Epithelial cell of prostate (primary cell): ENCODE measurements at places on chromosomes 7 and 10.

DNA sequence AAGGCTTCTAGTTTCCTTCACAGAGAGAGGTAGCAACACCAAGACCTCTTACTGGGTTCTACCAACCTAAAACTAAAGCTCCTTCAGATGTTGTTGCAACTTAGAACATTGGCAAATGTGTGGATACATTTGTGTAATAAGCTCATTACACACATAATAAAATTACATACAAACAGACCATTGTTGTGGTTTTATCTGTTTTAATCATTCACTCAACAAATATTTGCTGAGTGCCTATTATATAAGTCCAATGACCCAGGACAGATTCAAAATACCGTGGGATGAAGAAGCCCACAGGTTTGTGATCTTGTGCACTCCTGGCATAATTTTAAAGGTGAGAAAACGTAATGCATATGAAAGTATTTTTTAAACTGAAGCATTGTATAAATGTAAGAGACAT is 160.4 kb upstream of the NPVF start:
- DNase-seq: no peak

DNA sequence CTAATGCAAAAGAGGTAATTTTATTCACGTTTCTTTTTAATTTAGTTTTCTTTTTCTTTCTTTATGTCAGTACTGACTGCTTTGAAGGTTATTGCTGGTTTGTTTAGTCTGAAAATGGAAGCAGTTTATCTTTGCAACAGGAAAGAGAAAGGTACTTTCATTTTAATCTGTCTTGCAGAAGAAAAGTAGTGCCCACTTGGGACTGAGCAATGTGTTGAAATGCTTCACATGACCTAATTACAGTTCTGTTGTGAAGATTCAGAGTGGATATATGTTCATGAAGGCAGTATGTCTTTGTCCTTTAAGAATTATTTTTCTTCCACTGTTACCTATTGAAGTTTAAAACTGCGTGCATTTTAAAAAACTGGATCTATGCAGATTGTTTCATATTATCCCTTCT is 80.1 kb downstream of the ANKIB1 start:
- no peak for DNase-seq

GRCh38 chr7:150790416-150791075 is 9.6 kb downstream of the TMEM176B start:
- DNase-seq: no peak

GRCh38 chr10:86168256-86168655 is 198.3 kb downstream of the GRID1 start:
- no peak for DNase-seq

GRCh38 chr10:75865413-75866299 is 434.2 kb downstream of the LRMDA start:
- DNase-seq: no peak

GRCh38 chr7:142439739-142440138 is 181.9 kb upstream of the PRSS58 start:
- no peak for DNase-seq

DNA sequence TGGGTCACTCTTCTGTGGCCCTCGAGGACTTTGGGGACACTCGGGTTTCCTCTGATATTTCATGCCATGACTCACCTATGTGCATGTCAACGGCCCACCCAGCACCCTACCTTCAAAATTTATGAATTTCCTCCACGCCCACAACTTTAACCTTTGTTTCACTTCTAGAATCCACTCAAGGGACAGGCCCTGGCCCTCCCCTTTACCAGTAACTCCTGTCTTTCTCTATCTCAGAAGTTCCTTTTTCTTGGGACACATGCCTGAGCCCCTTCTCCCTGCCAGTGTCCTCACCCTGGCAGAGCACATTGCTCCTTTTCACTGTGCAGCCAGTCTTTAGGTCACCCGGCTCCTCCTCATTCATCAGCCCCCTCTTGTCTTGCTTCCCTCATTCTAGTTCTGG is 282.5 kb upstream of the KLF6 start:
- DNase-seq: no peak

GRCh38 chr10:110868981-110869380 is 2.7 kb upstream of the PDCD4 start:
- DNase-seq: no peak

- DNase-seq: no peak
Observed at GRCh38 chr10:77711683-77712049, 74.1 kb upstream of the KCNMA1 start.

GRCh38 chr7:17532861-17533404 is 234.5 kb downstream of the AHR start:
- DNase-seq: peak; percentile 98

- DNase-seq: peak; percentile 40
Observed at GRCh38 chr7:94395141-94396036, 694 bp downstream of the COL1A2 start.

DNA sequence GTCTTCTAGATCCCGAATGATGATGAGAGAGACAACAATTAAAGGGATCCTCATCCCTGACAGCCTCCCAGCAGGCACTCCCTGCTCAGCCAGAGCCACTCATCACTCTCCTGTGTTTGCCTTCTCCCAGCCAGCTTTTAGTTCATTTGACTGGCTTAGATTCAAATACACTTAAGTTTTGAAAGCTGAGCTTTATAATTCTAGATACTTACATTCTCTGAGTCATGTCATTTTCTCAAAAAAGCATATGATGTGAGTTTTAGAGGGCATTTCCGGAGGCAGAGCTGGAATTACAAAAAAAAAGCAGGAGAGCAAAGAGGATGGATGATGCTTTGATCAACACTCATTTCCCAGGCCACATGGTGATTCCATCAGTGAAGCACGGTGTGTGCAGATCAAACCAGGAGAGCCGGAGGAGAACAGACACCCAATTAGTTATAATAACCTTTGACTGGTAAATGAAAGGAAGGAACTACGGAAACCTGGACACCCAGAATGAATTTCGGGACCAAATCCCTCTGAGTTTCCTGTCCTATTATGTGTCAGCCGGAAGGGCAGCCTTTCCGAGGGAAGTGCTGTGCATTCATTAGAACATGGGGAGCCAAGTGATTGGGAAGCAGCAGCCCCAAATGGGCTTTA is 81.5 kb upstream of the HPS1 start:
- DNase-seq: no peak

- no peak for DNase-seq
Observed at GRCh38 chr10:81179324-81179723, 641.6 kb downstream of the SH2D4B start.

GRCh38 chr10:77715536-77715935 is 77.9 kb upstream of the KCNMA1 start:
- DNase-seq: no peak

GRCh38 chr10:113808168-113808567 is 45.7 kb downstream of the DCLRE1A start:
- no peak for DNase-seq

GRCh38 chr10:121245754-121246153 is 352.5 kb downstream of the FGFR2 start:
- peak; percentile 36 for DNase-seq

DNA sequence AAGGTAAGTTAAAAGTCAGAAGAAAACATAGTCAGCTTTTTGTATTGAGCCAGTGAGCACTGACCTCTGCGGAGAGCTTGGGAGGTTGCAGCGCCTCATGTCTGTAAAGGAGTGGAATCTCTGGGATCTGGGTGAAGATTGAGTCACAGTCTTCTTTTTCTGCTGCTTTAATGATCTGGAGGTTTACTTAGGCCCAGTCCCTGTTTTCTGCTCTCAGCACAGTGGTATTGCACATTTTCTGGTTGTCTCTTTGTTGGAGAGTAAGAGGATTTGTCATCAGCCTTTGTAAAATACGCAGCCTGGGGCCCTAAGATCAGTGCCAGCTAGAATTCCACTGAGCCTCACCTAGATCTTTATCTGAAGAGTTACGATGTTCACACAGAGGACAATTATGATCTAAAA is 58.3 kb upstream of the GJD4 start:
- DNase-seq: peak; percentile 73

DNA sequence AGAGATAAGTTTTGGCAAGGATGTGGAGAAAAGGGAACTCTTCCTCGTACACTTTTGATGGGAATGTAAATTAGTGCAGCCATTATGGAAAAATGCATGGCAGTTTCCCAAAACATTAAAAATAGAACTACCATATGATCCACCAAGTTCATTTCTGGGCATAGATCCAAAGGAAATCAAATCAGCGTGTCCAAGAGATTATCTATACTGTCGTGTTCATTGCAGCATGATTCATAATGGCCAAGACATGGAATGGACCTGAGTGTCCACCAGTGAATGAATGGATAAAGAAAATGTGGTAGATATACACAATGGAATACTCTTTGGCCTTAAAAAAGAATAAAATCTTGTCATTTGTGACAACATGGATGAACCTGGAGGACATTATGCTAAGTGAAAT is 70.3 kb upstream of the RSU1 start:
- no peak for DNase-seq

GRCh38 chr7:7529328-7529727 is 6.3 kb downstream of the COL28A1 start:
- no peak for DNase-seq

- DNase-seq: no peak
Observed at GRCh38 chr10:90205340-90205739, 503.9 kb downstream of the KIF20B start.

DNA sequence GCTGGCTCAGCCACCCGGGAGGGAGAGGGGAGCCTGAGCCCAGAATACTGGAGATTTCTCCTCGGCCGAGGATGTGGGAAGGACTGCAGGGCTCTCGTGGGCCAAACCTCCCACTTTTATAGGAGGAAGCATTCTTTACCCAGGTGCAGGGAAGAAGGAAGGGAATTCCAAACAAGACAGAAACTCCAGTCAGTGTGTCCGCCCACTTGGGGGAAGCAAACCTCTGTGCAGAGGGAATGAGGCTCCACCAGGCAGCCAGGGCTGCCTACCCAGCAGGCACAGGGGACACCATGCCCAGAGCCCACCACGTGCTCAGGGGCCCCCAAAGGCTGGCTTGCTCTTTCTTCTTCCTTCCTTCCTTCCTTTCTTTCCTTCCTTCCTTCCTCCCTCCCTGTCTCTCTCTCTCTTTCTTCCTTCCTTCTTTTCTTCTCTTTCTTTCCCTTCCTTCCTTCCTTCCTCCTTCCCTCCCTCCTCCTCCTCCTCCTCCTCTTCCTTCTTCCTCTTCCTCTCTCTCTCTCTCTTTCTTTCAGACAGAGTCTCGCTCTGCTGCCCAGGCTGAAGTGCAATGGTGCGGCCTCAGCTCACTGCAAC is 15.4 kb upstream of the FZD9 start:
- no peak for DNase-seq

- no peak for DNase-seq
Observed at GRCh38 chr7:14351167-14351566, 361.7 kb upstream of the ETV1 start.

DNA sequence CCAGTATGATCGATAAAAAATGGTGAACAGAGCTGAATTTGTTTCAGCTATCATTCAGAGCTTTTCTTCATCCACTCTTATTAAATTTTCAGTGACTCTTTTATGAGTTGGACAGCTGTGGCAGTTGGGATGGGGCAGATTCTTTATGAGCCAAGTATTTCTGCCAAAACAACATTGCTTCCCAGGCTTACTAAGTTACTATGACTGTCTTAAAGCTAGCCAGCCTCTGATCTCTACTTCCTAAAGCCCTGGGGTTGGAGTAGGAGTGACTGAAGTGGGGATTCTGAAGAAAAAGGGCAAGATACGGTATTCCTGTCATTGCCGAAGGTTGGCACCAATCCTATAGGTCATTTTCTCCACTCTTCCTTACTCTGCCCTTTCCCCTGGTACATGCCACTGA is 12.7 kb downstream of the RPP30 start:
- DNase-seq: no peak

GRCh38 chr7:66493235-66494205 is 135.2 kb upstream of the KCTD7 start:
- DNase-seq: peak; percentile 73

DNA sequence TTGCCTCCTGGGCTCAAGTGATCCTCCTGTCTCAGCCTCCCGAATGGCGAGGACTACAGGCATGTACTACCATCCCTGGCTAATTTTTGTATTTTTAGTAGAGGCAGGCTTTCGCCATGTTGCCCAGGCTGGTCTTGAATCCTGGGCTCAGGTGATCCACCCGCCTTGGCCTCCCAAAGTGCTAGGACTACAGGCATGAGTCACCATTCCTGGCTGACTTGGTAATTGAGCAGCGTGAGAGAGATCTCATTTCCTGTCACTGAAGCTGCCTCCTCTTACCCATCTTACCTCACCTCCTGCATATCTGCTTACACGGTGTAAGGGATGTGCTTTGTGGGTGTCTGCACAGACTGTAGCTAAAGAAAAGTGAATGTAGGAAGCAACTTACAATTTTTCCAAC is 9.7 kb downstream of the IFIT3 start:
- peak; percentile 60 for DNase-seq

GRCh38 chr7:35370687-35371086 is 116.8 kb upstream of the TBX20 start:
- no peak for DNase-seq

GRCh38 chr7:128197989-128198580 is 43.0 kb upstream of the LEP start:
- no peak for DNase-seq

- no peak for DNase-seq
Observed at GRCh38 chr10:48934672-48935501, 4.8 kb downstream of the LRRC18 start.

- no peak for DNase-seq
Observed at GRCh38 chr7:12890586-12890985, 203.2 kb downstream of the ARL4A start.

DNA sequence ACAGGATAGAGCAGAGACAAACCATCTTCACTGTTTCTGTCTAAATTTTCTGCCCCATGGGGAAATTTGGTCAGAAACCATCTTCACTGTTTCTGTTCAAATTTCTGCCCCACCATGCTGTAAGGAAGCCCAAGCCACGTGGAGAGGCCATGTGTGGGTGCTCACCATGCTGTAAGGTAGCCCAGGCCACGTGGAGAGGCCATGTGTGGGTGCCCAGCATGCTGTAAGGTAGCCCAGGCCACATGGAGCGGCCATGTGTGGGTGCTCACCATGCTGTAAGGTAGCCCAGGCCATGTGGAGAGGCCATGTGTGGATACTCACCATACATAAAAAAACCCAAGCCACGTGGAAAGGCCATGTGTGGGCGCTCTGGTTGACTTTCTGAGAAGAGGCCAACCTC is 1088.7 kb upstream of the AUTS2 start:
- DNase-seq: no peak

DNA sequence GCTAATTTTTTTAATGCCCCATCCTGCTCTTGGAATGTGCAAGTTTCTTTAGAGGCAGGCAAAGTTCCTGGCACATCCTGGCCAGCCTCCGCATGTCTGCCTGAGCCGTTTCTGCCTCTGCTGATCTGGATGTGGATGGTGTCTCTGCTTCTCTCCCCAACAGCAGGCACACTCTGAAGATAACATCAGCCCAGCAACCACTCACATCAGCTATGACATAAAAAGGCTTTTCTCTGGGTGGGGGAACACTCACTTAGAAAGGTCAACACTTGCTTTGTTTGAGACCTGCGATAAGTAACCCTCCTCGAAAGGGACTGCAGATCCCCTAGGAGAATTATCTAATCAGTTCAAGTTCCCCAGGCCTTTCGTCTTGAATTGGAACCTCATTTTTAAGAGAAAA is 142.9 kb downstream of the FGFR2 start:
- no peak for DNase-seq

DNA sequence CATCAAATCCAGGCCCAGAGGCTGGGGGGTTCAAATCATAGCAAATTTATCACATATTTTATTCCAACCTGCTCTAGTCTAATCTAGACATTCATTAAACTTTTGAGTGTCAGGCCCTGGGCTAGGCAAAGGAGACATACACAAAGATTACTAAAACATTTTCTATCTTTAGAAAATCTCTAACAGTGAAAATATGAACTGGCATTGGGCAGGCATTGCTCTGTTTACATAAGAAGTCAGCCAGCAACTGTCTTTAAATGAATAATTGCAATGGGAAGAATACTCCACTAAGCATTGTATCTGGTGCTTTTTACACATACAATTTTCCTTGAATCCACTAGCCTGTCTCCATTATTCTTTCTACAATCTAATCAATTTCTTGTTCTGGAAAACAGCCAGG is 222.5 kb upstream of the LRRN3 start:
- no peak for DNase-seq
